ENCODE measurements at places on chromosomes 6 and 20.

- no peak for DNase-seq
Measured at GRCh38 chr6:28245206-28245941, 6.7 kb downstream of the ZKSCAN4 start.

DNA sequence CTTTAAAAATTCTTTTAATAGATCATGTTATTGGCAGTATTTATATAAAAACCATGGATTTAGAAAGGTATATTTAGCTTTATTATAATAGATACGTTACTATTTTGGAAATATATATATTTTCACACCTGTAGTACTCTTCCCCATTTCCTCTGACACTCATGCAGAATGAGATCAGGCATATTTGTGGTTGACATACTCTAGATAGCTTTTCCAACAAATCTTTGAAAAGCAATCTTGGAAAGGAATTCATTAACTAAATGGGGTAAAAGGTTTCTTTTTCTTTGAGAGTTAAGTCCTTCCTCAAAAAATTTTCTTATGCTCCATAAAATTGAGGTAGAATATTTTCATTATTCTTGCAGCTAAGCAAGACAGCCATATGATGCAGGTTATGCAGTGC, 14.5 kb downstream of the ASF1A start:
- no peak for DNase-seq

DNA sequence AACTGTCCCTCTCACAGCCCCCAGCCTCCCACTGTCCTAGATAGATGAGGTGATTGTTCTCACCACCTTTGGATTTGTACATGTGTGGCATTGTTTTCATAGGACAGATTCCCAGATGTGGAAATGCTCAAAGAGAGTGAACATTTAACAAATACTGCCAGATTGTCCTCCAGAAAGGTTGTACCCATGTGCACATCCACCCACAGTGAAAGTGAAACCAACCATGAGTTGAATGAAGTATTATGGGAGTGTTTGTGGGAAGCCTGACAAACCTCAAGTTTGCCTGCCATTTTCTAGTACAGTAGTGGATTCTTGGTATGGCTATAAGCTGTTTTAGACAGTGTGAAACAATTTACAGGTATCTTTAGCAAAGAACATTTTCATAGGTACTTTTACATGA, 42.7 kb downstream of the ANKRD6 start:
- DNase-seq: peak; percentile 82

- peak; percentile 87 for DNase-seq
Measured at GRCh38 chr6:155177363-155177961, 86.4 kb upstream of the CLDN20 start.

DNA sequence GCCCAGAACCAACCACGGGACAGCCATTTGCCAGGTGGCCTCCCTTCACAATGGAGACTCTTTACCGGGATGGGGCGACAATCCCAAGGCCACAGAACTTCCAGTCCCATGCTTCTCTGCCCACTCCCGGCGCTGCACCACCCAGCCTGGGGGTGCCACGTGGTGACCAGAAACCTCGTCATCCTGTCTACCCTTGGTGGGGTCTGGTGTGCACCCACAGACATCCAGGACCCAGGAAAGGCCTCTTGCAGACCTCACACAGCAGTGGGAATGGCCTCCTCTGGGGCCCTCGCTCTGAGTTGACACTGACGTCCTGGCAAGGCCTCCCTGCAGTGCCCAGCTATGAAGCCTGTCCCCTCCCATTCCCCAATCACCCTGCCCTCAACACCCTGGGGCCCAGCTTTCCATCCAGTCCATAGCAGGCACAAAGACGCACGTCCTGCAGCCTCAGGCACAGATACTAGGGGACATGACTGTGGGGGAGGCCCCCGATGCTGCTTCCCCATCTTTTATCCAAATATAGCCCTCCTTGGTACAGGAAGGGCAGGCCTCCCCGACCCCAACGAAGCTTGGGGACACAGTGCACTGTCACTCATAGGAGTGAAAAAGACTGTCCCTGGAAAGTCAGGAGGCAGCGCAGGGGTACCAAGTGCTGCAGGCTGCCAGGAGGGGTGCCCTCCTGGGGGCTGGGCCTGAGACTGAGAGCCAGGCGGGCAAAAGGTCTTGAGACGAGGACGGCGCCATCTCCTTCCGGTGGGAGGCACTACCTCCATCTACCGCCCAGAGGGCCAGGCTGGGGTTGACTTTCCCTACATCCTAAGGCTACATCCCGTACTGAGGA, 7.2 kb downstream of the CST7 start:
- no peak for DNase-seq

- DNase-seq: no peak
Measured at GRCh38 chr20:57794600-57795341, 85.0 kb upstream of the PMEPA1 start.

DNA sequence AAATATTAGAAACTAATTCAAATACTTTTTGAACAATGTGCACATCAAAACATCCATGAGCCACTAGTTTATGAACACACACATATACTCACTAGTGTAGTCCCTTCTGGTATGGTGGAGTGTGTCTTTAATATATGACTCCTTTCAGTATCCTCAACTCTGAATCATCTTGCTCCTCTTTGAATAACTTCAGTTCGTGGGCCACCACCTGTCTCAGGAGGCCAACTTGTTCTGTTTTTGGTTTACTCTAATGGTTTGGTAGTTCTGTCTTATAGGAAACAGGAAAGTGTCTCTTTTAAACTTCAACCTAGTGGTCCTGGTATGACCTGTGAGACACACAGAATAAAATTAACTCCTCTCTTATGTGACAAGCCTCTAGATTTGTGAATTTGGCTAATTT, 55.6 kb downstream of the ZNF292 start:
- DNase-seq: no peak

DNA sequence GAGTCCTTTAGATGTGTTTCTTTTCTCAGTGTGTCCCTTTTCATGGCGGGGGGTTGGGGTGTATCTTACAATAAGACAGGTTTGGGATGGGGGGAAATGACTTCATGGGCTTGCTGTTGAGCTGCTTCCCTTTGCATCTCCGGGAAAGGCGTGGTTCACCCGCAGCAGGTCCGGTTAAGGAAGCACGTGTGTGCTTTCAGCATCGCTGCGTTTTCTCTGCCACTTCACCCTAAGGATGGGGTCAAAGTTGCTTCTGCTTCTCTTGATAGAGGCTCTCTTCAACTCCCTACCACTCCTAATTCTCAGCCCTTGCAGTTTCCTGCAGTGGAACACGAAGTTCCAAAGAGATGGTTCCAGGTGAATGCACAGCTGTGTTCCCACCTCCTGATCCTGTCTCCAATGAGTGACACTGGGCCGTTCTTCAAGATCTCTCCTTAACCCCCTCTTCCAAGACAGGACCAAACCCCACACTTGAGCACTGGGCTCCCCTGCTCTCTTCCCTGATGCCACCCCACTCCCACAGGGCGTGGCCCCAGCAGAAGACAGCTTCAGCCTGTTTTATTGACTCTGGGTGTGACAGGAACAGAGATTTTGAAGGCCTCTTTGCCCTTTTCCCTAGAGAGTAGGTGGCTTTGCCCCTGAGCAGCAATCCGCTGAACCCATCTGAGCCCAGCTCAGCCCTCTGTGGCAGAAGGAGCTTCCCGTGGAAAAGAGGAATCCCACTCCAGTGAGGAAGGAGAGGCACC, 85.2 kb downstream of the PLEKHG1 start:
- DNase-seq: no peak

- no peak for DNase-seq
Measured at GRCh38 chr20:2421247-2421646, 40.5 kb downstream of the TGM6 start.

DNA sequence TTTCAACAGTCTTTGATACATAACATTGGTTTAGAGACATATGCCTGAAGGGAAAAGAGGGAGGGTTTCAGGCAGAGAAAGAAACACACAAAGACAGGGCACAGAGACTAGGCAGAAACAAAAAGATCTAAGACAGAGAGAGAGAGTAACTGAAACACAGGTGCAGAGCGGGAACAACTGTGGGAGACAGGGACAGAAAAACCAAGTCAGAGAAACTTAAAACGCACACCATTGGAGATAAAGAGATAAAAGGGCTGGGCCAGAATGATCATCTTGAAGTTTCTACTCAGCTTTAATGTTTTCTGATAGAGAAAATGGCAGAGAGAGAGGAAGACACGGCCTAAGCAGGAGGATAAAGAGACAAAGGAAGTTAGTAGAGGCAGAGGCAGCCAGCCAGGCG, 11.8 kb downstream of the UNC5CL start:
- no peak for DNase-seq

DNA sequence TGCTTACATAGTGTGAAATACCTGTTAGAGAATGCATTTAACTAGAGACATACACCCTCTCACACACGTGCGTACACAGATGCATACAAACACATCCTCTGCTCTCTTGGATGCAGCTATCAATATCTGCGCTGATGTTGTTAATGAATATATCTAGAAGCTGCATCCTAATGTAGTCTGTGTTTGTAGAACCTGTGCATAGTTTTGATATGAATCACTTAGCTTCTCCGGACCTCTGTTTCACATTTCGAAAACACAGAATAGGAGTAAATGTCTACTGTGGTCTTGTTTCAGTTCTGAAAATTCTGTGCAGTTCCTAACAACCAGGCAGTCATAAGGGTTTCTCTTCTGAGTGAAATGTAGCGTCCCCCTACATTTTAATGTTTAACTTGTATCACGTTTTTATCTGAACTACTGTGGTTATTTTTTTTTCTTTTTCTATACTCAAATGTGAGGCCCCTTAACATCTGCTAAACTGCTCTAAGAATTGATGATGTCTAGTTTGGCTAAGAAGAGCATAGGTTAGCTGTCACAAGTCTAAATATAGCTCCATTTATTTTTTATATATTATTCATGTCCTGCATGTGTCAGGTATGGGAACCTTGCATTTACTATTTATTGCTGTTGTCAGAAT, 254.5 kb downstream of the TMEM242 start:
- DNase-seq: peak; percentile 64

- DNase-seq: peak; percentile 84
Measured at GRCh38 chr6:53347250-53347920, 1.4 kb downstream of the ELOVL5 start.

GRCh38 chr6:25314509-25315175, 35.5 kb downstream of the CARMIL1 start:
- DNase-seq: no peak

GRCh38 chr6:128403618-128404444, 116.6 kb downstream of the PTPRK start:
- no peak for DNase-seq

GRCh38 chr6:55704421-55704820, 125.4 kb upstream of the HMGCLL1 start:
- DNase-seq: no peak

DNA sequence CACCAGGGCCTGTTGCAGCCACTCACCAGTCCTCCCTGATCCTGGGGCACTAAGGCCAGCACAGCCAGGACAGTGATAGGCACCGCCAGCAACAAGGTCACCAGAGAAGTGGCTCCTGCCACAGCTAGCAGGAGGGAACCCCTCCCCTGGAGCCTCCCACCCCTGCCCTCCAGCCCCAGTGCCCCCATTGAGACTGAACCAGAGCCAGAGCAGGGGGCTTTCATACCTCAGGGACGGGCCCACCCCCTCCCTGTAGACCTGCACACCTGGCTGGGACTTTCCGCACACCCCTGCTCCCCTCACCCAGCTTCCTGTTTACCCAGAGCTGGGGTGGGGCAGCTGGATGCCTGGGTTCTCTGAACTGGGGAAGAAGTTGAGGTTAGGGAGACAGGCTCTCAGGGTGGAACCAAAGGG, at the start of gene LTB:
LTB (minus strand) TSS at position 195 of the 414 bp plus-strand sequence; CDS start at position 188, 7 bp downstream.
- peak; percentile 92 for DNase-seq

DNA sequence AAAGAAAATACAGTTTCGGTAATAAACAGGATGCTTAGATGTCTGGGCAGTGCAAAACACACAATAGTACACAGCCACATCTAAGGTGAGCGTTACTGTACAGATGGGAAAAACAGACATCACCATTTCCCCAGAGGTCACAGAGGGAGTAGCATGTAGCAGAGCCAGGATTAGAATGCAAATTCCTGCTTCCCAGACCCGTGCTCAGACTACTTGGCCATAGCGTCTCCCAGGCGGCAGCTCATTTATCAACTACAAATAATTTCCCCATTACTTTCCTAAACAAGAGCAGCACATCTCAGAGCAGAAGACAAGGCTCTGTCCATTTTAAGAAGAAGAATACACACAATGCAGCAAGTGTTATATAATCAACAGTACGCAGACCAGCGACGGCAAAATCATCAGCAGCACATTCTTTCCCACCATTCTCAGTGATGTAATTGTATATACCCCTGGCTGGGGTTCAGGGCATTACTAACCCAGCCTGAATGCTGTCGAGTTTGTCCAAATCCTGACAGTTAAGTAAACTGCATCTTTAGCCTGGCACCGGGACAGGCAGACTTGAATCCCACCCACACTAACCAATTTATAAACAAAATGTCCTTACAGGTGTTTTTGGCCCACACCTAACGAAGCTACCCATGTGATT, 61.9 kb downstream of the CNKSR3 start:
- DNase-seq: no peak

DNA sequence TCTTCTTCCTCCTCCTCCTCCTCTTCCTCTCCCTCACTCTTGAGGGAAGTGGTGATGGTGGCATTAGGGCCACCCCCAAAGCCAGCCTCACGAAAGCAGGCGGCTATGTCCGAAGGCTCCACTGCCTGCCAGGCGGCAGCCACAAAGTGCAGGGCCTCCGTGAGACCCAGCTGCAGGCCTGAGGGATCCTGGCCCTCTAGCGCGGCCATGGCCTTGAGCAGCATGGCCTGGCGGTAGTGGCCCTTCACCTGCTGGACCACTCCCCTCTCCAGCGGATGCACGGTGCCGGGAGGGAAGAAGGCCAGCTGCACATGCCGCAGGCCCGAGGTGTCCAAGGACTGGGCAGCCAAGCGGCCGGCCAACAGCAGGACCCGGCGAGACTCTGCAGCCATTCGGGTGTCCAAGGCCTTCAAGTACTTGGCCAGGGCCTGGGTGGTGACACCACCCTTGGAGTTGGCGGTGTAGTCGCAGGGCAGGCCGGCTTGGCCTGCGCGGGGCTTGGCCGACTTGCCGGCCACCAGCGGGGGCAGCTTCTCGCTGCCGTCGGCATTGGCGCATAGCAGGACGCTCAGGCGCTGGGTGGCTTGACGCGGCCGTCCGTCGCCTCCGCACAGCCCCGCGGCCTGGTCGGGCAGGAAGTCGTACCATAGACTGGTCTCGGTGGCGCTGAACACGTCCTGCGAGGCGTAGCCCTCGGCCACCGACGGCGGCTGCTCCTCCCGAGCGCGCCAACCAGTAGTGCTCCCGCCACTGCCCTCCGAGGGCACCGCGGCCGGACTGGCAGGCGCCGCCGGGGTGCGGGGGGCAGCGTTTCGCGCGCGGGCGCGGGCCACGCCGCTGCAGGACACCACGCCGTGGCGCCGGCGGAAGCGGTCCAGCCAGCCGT, 1.1 kb downstream of the CENPB start:
- no peak for DNase-seq

DNA sequence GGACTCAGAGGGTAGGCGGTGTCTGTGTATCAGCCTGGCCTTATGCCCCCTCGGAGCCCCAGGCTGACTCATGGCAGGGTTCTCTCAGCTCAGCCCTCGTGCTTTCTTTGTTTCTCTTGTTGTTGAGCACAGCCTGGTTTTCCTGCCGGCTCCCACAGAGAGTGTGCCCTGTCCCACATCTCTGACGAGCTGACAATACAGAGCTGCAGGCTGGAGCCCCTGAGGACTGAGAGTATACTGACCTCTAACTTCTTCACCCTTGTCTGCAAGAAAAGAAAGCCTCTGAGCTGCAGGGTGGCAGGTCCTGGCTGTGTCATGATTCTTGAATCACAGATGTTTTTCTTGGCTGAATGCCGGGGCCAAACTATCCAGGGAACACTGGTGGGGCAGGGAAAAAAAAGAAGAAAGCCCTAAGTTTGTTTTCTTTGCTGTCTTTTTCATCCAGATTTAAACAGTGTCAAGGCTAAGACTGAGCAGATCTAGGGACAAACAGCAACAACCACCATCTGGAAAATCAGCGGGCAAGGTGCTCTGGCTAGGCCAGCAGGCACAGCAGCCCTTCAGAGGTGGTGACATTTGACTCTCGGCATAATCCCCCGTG, 63.3 kb upstream of the ZNF133 start:
- DNase-seq: no peak

Measured in activated CD4-positive, alpha-beta T cell treated with anti-CD3 and anti-CD28 coated beads, Interleukin-2, amount 10 ng/mL, durations not matched to agents 24 days and 14 days (primary cell).